Endodermal cell (in vitro differentiated cells): ENCODE measurements at places on chromosomes 2 and 18. TPM values are rescaled to one million over a fixed set of nuclear protein-coding genes. Genes with fewer than 3 reads are reported as not detected.
A peak's percentile ranks its signal among the peaks of the same experiment; 100 is the strongest.

DNA sequence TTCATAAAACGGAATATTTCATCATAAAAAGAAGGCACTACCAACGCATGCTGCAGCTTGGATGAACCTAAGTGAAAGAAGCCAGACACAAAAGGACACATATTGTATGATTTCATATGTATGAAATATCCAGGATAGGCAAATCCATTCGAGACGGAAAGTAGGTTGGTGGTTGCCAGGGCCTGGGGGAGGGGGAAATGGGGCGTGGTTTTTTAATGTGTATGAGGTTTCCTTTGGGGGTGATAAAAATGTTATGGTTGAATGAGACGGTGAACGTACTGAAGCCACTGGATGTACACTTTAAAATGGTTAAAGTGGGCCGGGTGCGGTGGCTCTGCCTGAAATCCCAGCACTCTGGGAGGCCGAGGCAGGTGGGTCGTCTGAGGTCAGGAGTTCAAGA is 20.0 kb upstream of the SPATA3 start:
- H3K27me3 ChIP-seq = no peaks in the 10 kb centered on the region
- H3K4me1 ChIP-seq = peaks cover 6% of the 10 kb centered on the region
- no peaks in the 10 kb centered on the region for H3K36me3 ChIP-seq
- no peak overlapping the region for H3K27ac ChIP-seq

GRCh38 chr18:3346487-3346886 is 84.6 kb downstream of the MYL12B start:
- peaks cover 12% of the 10 kb centered on the region for H3K4me1 ChIP-seq
- no peak overlapping the region for H3K4me3 ChIP-seq
- no peak overlapping the region for H3K27ac ChIP-seq
- no peaks in the 10 kb centered on the region for H3K27me3 ChIP-seq
- DNase-seq = no peak
- H3K36me3 ChIP-seq = no peaks in the 10 kb centered on the region

DNA sequence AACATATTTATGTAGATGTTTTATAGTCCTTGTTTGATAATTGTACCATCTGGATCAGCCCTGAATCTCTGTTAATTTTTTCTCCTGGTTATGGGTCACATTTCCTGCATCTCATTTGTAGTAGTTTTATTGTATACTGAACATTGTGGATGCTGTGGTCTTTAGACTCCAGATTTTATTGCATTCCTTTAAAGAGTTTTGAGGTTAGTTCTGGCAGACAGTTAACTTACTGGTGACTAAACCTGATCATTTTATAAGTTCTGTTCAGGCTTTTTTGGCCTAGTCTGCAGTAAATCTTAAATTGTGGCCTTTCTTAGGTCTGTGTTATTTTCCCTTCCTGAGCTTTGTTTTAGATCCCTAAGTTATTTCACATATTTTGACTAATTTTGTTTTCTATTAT is 84.3 kb downstream of the FANCL start:
- no peak overlapping the region for H3K4me3 ChIP-seq
- peaks cover 58% of the 10 kb centered on the region for H3K36me3 ChIP-seq
- no peak overlapping the region for H3K27ac ChIP-seq
- no peaks in the 10 kb centered on the region for H3K4me1 ChIP-seq

GRCh38 chr2:169050476-169051240 is 18.7 kb upstream of the DHRS9 start:
- H3K27ac ChIP-seq = no peak overlapping the region
- no peak for DNase-seq
- no peaks in the 10 kb centered on the region for H3K27me3 ChIP-seq
- H3K4me1 ChIP-seq = peaks cover 7% of the 10 kb centered on the region

DNA sequence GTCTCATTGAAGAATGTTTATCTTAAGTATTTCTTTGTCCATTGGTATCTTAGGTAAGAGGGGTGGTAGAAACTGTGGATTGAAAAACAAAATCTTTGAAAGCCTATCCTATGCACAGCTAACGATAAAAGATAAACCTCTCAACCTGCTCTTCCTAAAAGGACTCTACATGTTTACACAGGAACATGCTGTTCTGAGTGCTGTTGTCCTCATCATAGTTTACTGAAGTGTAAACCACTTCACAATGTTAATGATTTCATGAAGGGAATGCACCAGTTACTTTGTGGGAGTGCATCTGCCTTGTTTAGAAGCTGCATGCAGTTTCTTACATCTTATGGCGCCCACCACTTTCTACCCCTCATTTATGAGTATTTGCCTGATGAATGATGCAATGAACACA is 1.2 kb downstream of the ACMSD start:
- no peaks in the 10 kb centered on the region for H3K36me3 ChIP-seq
- H3K4me1 ChIP-seq = no peaks in the 10 kb centered on the region
- H3K27me3 ChIP-seq = no peaks in the 10 kb centered on the region

- no peak overlapping the region for H3K4me3 ChIP-seq
- H3K27me3 ChIP-seq = no peaks in the 10 kb centered on the region
- no peak overlapping the region for H3K27ac ChIP-seq
Measured at GRCh38 chr2:231321556-231322334, 73.8 kb upstream of the B3GNT7 start.

GRCh38 chr2:38376346-38377049 is 575 bp downstream of the ATL2 start:
- H3K4me1 ChIP-seq = peaks cover 6% of the 10 kb centered on the region
- peaks cover 20% of the 10 kb centered on the region for H3K36me3 ChIP-seq
- peak overlapping the region; percentile 98 for H3K4me3 ChIP-seq
- peak overlapping the region; percentile 93 for H3K27ac ChIP-seq

GRCh38 chr2:156445296-156446220 is 9.4 kb downstream of the GPD2 start:
- no peak overlapping the region for H3K27ac ChIP-seq
- H3K4me1 ChIP-seq = no peaks in the 10 kb centered on the region
- H3K4me3 ChIP-seq = no peak overlapping the region
- H3K27me3 ChIP-seq = no peaks in the 10 kb centered on the region

GRCh38 chr18:67402543-67402942 is 114.0 kb downstream of the DSEL start:
- H3K4me1 ChIP-seq = no peaks in the 10 kb centered on the region
- no peaks in the 10 kb centered on the region for H3K36me3 ChIP-seq
- H3K4me3 ChIP-seq = no peak overlapping the region
- no peak overlapping the region for H3K27ac ChIP-seq

DNA sequence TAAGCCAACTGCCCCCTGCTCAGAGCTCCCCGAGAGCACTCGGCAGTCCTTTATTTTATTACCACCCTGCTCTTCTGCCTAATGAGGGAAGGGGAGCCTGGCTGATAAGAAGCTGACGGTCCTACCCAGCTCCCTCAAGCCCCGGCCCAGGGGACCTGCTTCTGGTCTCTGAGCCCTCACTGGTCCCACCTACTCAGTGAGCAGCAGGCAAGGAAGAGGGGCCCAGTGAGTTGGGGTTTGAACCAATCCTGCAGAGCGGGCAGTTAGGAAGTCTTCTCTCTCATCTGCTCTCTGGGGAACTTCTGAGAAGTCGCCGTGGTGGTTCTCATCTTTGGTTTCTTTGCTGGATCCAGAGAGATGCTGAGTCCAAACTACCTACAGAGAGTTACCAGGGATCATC is 218.9 kb downstream of the NDUFA10 start:
- no peak overlapping the region for H3K27ac ChIP-seq
- H3K4me1 ChIP-seq = no peaks in the 10 kb centered on the region
- peak; percentile 30 for DNase-seq
- no peak overlapping the region for H3K4me3 ChIP-seq

GRCh38 chr2:128103407-128103806 is 12.4 kb downstream of the UGGT1 start:
- H3K36me3 ChIP-seq = peaks cover 61% of the 10 kb centered on the region
- no peak overlapping the region for H3K4me3 ChIP-seq
- H3K4me1 ChIP-seq = no peaks in the 10 kb centered on the region
- H3K27ac ChIP-seq = no peak overlapping the region
- H3K27me3 ChIP-seq = no peaks in the 10 kb centered on the region

GRCh38 chr18:396251-396555 is 104.3 kb downstream of the COLEC12 start:
- DNase-seq = no peak
- H3K27me3 ChIP-seq = no peaks in the 10 kb centered on the region
- no peaks in the 10 kb centered on the region for H3K4me1 ChIP-seq

- H3K4me1 ChIP-seq = no peaks in the 10 kb centered on the region
- no peak overlapping the region for H3K4me3 ChIP-seq
- no peak for DNase-seq
- H3K27me3 ChIP-seq = no peaks in the 10 kb centered on the region
- no peak overlapping the region for H3K27ac ChIP-seq
Measured at GRCh38 chr2:32804205-32804604, 142.5 kb upstream of the LTBP1 start.

- no peak overlapping the region for H3K27ac ChIP-seq
- peaks cover 10% of the 10 kb centered on the region for H3K4me1 ChIP-seq
- no peak for DNase-seq
- H3K36me3 ChIP-seq = no peaks in the 10 kb centered on the region
Measured at GRCh38 chr2:105144941-105145300, 96.6 kb upstream of the GPR45 start.

DNA sequence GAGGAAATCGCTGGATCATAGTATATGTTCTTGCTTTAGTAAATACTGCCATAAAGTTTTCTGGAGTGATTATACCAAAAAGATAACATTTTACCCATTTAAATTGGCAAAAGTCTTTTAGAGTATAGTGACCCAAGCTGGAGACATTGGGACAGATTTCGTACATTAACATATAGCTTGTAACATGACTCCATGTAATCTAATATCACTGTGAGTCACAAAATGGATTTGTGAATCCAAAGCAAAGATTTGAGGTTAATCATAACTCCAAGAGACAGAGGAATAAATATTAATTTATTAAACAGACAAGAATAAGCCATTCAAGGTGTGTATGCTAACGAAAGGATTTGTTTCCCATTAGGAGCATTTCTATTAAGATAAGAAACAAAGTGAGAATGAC is 45.0 kb upstream of the RMP24 start:
- H3K36me3 ChIP-seq = no peaks in the 10 kb centered on the region
- DNase-seq = no peak
- no peak overlapping the region for H3K4me3 ChIP-seq
- no peaks in the 10 kb centered on the region for H3K27me3 ChIP-seq
- H3K27ac ChIP-seq = no peak overlapping the region

DNA sequence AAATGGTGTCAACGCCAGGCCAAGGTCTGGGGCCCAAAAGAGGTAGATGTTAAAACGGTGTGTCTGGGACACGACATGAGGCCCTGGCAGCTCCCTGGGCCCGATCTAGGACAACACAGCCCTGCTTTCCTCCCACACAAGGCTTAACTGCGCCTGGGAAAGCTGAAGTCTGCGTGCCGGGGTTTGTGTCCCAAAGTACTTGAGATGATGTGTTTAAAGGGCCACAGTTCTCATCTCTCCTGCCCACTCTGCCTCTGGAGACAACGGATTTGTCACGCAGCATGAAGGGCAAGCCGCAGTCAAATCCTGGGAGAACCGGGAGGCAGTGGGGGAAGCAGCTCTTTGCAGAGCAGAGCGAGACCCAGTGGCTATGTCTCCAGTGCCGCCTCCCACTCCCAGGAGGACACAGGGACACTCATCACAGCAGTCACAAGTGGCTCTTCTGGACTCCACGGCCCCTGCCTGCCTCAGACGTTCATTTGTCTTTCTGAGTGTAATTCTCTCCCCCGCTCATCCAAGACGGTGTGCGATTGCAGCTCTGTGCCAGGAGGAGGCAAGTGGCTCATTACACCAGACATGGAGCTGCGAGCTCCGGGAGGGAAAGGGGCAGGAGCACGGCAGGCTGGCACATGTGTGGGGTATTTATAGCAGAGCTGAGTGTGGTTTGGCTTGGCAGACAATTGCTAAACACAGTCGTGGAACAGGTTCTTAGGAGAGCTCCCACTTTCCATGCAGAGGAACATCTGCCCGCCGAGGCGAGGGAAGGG is 57.7 kb upstream of the SEMA4C start:
- H3K36me3 ChIP-seq = no peaks in the 10 kb centered on the region
- no peak overlapping the region for H3K4me3 ChIP-seq
- H3K27ac ChIP-seq = no peak overlapping the region
- DNase-seq = no peak

Gene AFF3
- total RNA-seq = 0.42 to 0.62 TPM (median 0.57 TPM) in 3 replicates

Gene NEUROD1
- total RNA-seq = not detected in 3 replicates

Gene ASB18
- total RNA-seq = not detected in 3 replicates

Gene CDH2
- 489 and 572 TPM in 2 replicates for total RNA-seq

Gene LRRC30
- total RNA-seq = not detected in 2 replicates
